ENCODE measurements at places on chromosomes 4 and X.

GRCh38 chrX:12890467-12890866 lies 16.0 kb upstream of the TLR8 start:
- DNase-seq: no peak

DNA sequence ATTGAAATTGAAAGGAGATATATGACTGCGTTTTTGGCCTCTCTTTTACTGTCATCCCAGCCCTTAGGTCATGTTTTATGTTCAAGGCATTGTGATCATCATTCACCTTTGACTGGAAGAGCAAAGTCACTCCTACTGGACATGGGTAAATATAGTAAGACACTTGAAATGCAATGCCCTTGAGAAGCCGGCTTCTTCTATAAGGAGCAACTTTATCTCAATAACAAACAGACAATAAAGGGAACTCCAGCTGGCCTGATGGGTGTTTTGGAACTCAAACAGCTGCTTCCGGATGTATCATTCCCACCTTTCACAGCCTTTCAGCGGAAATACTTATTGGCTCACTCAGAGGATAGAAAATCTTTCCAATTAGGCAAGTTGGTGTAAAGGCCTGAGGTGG lies 65.1 kb upstream of the C4orf54 start:
- no peak for DNase-seq

DNA sequence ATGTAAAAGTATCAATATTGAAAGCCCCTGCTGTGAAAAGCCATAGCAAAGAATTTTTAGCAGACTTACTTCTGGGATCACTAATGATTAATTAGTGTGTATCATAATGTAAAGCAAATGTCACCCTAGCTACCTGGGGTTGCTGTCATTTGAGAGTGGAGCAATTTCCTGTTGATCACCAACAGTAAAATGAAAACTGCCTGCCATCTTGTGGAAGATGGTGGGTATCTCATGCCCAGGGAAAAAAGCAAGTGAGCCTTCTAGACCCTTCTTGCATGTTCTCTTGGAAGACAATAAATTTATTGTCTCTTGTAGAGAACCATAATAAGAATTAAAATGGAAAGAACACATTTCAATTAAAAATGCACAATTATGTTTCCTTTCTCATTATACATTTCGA lies 360.2 kb downstream of the ZIC3 start:
- no peak for DNase-seq

DNA sequence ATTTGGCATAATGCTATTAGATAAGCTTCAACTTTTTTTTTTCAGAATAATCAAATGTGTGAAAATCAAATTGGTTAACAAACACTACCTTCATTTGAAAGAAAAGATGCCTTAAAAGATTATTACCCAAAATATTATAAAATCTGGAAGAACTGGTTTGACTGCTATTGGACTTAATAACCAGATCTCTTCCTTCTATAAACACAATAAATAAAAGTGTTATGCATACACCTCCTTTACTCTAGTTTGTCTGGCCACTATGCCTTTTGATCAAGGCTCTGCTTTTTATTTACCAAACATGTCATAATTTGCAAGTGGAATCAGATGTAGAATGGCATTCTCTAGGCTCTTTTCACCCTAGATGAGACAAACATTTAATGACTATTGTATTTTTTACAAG lies 897.3 kb upstream of the EPHA5 start:
- DNase-seq: no peak

- no peak for DNase-seq
These were observed 1.8 kb upstream of the CXCL5 start for GRCh38 chr4:74000301-74000700.

DNA sequence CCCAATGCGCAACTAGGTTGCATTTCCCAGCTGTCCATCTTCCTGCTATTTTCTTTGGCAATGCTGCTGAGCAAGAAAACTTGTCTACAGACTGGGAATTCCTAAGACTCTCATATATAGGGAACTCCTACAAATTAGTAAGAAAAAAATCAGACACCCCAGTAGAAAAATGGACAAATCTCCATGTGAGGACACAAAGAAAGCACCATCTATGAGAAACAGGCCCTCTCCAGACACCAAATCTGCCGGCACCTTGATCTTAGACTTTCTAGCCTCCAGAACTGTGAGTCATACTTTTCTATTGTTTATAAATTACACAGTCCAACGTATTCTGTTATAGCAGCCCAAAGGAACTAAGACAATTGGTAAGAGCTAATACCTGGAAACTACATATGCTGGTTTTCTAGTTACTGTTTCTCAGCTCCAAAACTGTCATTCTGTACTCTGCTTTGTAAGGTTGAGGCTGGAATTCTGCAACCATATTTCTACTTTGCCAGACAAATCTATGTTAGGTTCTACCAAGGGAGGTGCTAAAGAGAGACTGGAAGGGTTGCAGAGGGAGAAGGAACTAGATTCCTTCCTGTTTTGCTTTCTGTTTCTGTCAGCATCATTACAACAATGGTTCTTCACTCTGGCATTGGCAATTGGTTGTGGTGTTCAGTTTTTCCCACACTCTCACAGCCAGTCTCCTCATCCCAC lies 35.7 kb upstream of the FAM241A start:
- DNase-seq: no peak

GRCh38 chr4:74890341-74890740 lies 42.6 kb upstream of the PARM1 start:
- no peak for DNase-seq

DNA sequence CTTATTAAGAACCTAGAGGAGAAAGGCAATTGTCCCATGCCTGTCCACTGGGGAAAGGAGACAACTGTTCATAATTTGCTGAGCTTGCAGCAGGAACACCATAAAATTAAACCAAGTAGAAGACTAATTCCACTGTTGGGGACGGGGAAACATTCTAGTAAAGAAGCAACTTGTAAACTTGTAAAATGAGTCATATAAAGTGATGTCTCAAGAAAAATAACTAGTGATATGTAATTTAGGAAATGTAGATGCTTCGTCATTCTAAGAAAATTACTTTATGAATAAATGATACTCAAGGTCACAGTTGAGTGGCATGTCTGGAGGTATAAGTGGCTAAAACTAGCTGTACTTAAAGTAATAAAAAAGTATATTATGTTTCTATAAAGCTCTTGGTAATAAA lies 121.2 kb upstream of the MID1 start:
- DNase-seq: no peak

GRCh38 chrX:18792828-18793227 lies 85.4 kb downstream of the PPEF1 start:
- DNase-seq: no peak

DNA sequence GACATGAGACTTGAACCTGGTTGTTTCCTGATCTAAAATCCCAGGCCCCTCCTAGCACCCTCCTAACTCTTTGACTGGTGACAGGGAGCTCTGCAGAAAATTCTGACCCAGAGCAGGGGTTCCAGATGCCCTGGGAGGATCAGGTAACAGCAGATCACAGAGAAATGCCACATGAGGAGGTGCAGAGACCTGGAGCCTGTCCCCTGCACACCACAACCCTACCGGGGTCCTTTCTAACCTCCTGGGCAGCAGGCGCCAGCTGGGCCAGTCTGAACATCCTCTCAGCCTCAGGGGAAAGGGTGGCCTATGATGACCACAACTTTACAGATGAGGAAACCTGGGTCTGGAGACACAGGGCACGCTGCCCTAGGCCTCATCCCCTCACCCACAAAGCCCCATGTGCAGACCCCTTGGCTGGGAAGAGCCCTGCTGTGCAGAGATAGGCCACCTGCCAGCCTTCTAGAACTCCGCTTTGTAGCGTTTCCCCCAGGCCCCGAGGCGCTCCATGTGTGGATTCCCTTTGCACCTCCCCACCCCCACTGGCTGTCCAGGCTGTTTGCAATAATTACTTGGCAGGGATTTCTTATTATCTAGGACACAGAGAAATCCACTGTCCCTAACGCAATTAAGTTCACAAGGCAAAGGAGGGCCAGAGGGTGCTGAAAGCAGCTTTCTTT lies 36.5 kb downstream of the WDR1 start:
- DNase-seq: no peak

DNA sequence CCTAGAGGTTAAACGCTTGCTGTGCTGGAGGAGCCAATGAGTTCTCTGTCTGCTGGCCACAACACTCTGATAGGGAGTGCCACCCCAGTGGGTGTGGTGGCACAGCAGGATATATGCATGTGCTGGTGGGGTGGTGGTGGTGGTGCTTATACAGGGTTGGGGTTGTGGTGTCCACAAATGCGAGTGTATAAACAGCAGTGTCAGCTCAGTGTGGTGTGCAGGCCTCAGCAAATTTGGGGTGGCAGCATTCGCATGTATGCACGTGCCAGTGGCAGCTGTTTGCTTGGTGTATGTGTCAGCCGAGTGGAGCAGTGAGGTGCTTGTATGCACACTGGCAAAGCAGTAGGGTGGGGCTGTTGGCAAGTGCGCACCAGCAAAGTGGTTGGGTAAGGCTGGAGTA lies 157.4 kb downstream of the FAM47A start:
- DNase-seq: no peak

- no peak for DNase-seq
These were observed 13.3 kb downstream of the CLDN22 start for GRCh38 chr4:183306811-183307210.

- DNase-seq: no peak
These were observed 671.8 kb downstream of the CCSER1 start for GRCh38 chr4:90798948-90799347.

- DNase-seq: no peak
These were observed 138.9 kb upstream of the INPP4B start for GRCh38 chr4:142984871-142985585.

DNA sequence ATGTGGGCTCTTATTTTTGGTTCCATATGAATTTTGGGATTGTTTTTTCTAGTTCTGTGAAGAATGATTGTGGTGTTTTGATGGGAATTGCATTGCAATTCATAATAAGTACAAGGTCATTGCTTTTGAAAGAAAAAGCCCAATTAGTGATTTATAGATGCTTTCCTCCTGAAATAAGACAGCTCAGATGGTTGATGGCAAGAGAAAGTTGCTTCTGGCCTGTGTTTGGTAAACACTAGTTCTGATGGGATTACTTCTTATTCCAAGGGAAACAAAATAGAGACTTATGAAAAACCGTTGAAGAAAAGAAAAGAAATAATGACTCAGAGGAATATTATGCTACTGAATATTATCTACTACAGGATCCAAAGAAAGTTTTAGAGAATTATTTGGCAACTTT lies 144.9 kb downstream of the SPANXA1 start:
- DNase-seq: no peak

DNA sequence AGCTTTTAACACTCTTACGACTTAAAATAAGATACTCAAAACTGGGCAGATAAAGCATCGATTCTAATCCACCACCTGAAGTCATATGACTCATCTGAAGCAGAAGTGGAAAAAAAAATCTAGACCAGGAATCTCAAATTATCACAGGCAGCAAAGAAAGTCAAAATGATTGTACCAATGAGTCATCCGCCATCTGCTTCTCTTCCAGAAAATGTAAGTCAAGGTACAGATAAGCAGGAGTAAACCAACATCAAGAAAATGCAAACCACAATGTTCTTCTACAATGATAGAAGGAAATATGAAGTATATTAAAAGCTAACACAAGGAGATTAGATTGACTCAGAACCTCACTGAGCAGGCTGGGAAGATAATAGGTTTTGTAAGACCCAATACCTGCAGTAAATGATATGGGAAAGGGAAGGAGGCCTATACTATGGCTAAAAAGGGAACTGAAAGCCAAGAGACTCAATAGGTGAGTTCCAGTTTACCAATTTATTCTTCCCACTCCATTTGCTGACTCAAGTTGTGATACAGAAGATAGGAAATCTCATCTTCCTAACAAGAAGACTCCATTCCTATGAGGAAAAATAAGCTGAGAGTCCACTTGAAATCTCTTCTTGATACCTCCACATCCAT lies 88.4 kb upstream of the TET2 start:
- no peak for DNase-seq

DNA sequence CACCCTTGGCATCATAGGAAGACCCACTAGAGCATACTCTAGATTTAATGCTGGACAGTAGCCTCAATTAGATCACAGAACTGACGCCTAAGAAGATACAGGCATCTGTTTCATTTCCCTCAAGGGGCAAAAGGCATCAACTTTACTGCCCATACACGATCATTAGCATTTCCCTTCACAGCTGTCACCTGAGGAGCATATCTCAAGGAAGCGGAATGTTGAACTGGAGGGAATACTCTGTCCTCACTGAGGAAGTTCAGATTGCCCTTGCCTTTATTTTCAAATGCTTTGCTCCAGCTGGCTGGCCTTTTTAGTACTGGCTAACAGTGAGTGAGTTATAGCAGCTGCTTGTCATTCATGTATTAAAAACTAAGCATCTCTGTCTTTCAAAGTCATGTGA lies 508.4 kb upstream of the GALNT7 start:
- DNase-seq: no peak

GRCh38 chrX:68490644-68491043 lies 8.2 kb upstream of the YIPF6 start:
- DNase-seq: no peak

DNA sequence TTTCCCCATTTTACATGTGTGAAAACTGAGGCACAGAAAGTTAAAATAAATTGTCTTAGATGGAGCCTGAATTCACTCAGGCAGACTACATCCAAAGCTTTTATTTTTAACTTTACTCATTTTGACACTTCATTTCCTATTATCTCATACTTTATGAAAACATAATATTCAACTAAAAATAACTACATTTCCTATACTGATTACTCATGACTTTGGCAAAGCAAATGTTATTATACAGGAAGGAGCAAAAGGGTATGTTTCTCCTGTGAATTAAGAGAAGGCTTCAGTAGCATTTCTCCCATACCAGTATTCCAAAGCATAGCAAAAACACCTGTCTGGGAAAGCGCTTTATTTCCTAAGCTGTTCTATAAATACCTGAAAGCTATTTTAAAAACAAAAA lies 178.6 kb downstream of the ADAMTS3 start:
- no peak for DNase-seq
